ENCODE measurements at places on chromosomes 7 and 10.

GRCh38 chr7:37590824-37591223, 92.7 kb upstream of the GPR141 start:
- DNase-seq: no peak

- no peak for DNase-seq
Observed at GRCh38 chr7:20240080-20240926, 23.1 kb upstream of the MACC1 start.

GRCh38 chr10:23820792-23821191, 381.9 kb downstream of the OTUD1 start:
- DNase-seq: no peak

GRCh38 chr7:142556740-142557139, 192.5 kb upstream of the PRSS1 start:
- peak; percentile 40 for DNase-seq

- DNase-seq: peak; percentile 8
Observed at GRCh38 chr10:74704629-74705357, 121.6 kb upstream of the KAT6B start.

GRCh38 chr7:16402091-16402490, 19.2 kb downstream of the CRPPA start:
- DNase-seq: no peak

- no peak for DNase-seq
Observed at GRCh38 chr10:133476641-133476990, 22.9 kb downstream of the SCART1 start.

DNA sequence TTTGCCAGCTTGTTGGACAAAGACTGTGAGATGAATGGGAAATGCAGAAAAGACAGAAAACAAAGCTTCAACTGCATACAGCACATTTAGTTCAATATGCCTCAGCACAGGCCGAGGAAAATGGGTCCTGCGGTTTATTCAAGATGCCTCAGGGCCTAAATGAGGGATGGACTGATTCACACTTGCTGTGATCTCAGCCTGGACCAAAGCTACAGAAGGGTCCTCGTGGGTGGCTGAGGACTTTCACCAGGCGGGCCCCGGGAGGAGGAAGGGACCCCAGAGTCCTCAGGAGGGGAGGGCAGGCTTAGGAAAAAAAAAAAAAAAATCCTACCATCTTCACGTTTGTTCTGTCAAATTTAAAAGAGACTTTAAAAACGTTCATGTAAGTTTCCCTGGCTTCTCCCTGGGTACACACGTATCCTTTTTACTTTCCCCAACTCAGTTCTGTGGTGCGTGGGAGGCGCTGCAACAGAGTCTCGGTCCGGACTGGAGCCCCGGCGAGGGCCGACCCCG, 624 bp upstream of the ZNF783 start:
- peak; percentile 18 for DNase-seq

GRCh38 chr7:71303566-71303965, 171.6 kb downstream of the GALNT17 start:
- DNase-seq: no peak

DNA sequence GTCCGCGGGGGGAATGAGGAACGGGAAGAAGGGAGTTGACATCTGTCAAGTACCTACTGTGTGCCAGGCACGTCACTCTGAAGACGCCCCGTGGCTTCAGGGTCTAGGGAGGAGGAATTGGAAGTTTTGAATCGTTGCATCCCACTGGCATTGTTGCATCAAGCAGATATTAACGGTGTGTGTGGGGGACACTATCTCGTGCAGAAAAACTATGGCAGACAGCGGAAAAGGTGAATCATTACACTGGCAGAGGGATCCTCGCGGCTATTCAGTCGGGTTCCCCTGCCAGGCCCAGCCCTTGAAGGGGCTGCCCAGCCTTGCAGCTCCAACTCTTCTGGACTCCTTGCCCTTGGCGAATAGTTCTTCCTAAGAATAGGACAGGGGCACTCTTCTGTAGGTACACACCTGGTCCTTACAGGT, 1.0 kb upstream of the KIAA1549 start:
- no peak for DNase-seq

DNA sequence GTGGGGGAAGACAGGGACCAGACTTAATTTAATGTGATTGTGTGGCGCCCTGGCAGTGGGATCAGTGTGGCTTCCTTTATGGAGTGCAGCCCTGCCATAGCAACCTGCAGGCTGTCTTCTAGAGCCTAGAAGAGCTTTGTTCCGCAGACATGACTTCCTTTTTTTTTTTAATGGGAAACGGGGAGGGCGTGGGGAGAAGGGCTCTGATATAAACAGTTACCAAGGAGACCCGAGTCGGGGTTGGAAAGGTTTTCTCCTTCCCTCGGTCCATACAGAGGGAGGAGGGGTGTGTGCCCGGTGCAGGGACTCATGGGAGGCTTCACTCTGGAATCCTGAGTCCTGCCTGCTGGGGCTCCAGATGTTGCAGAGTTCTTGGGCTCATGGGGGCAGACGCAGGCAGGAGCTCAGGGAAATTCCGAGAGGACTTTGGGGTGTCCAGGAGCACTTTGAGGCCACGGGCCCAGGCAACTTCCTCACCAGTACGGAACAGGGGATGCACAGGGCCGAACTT, 26.9 kb downstream of the TMEM120A start:
- no peak for DNase-seq

DNA sequence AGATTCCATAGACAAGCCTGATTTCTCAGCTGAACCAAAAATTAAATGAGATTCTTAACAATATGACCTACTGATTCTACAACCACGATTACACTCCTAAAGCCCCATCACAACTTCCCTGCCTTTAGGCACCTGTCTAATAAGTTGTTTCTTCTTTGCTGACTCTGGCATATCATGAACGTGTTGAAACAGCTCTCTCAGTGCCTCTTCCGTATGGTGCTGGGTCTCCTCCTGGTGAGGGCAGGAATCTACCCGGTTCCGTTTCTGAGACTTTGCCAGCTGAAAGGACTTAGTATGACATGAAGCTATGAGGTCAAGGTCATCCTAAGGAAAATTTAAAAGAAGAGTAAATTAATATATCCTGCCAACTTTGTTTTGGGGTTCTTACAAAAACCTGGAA, 48.6 kb downstream of the ARHGAP19 start:
- DNase-seq: no peak

- DNase-seq: no peak
Observed at GRCh38 chr10:123778719-123779517, 112.7 kb downstream of the CPXM2 start.

DNA sequence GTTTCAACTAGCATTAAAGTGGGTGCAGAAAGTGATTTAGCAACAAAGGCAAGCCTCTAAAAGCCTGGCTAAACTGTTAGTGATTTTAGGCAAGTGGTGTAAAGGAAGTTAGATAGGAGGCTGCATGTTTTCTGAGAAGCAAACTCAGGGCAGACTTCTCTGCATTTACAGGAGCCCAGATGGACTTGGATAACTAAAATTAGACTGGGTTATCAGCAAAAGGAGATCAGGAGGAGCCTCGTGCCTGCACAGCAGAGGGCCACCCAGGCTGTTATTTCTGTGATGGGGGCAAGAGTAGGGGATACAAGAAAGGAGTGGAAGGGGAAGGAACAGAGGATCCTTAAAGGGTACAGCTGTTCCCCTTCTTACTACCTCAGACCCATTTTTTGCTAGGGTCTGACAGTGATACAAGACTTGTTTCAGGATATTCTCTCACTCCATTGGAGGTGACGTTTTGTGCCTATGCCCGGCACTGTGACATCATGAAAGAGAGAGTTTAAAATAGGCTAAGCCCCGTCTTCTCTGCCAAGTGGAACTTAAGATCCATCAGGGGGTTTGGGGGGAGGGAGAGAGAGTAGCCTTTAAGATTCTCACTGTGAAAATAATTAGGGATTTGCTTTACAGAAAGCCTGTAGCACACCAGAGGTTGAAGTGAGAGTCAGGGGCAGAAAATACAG, 49.6 kb upstream of the PDCD4 start:
- no peak for DNase-seq

- peak; percentile 18 for DNase-seq
Observed at GRCh38 chr7:101436221-101436735, 73.6 kb downstream of the COL26A1 start.

- DNase-seq: no peak
Observed at GRCh38 chr7:28858206-28858605, 99.9 kb downstream of the TRIL start.

DNA sequence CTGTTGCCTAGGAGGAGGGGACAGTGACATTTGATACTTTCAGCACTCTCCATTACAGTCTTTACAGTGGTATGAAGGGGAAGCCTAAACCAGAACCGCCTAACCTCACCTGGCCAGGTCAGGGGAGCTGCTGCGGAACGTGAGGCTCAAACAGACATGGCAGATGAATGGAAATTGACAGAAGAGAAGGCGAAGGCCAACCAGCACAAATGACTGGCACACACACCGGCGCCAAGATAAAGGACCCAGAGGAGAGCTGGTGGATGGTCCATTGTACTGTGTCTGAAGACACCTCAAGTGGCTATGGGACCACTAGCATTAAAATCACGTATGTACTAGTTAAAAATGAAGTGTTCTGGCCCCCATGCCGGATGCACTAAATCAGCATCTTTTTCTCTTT, 53.0 kb downstream of the JCAD start:
- no peak for DNase-seq

DNA sequence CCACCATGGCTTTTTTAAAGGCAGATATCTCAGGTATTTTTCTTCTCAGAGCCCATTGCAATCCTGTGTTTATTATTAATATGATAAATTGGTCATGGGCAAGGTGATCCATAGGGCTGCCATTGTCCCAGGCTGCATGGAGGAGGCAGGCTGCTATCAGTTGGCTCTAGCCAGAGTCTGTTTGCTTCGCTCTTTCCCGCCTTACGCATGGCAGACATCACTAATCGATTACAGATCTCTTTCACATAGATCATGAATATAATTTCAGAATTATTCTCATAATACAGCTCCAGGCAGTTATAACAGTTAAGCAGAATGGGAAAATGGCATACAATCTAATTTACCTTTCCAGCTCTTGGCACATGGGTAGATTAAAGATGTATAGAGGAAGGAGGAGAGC, 30.4 kb upstream of the HABP2 start:
- DNase-seq: no peak

DNA sequence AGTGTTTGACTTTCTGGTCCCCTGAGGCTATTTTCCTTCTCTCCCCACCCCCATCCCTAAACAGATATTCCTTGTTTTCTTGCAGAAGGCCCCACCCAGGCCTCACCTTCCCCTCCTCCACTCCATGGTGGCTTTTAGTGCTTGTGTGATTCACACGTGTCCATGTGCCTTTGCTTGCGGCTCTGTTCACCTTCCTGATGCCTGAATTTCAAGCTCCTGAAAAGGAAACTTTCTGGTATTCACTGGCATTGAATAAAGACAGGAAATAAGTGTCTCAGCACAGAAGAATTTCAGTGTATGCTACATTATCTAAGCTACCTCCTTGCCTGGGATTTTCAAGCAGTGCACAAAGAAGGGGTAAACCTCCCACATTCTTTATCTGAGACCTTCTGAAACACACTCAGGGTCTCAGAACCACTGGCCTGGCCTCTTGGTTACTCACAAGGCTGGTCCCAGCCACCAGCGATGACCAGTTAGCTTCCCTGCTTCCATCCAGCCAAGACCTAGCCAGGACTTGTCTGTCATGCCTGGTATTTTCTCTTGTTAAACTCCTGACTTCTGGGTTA, 17.2 kb upstream of the UBE2H start:
- peak; percentile 29 for DNase-seq

GRCh38 chr10:31584876-31585275, 265.9 kb downstream of the ZEB1 start:
- DNase-seq: no peak
